Mesangial cell (primary cell): ENCODE measurements at places on chromosomes 5 and 9. TPM values are rescaled to one million over a fixed set of nuclear protein-coding genes. Genes with fewer than 3 reads are reported as not detected.

GGTA1 gene
- total RNA-seq: not detected in 2 replicates

NR3C1 gene
- total RNA-seq: 17.2 and 19.2 TPM in 2 replicates

POU5F2 gene
- total RNA-seq: 0.16 and 0.25 TPM in 2 replicates

HTR1A gene
- total RNA-seq: not detected in 2 replicates

IFNK gene
- not detected in 2 replicates for total RNA-seq

WNT8A gene
- not detected in 2 replicates for total RNA-seq

SLC45A2 gene
- not detected in 2 replicates for total RNA-seq
